ENCODE measurements at places on chromosomes 1 and 21. TPM values are rescaled to one million over a fixed set of nuclear protein-coding genes. Genes with fewer than 3 reads are reported as not detected.

The PHF13 gene
- total RNA-seq = 20.0 TPM

The ITGB2 gene
- 0.12 TPM for total RNA-seq

The C1orf87 gene
- not detected for total RNA-seq

The CFHR3 gene
- total RNA-seq = not detected

The HES4 gene
- 1.4 TPM for total RNA-seq

The CTSE gene
- total RNA-seq = not detected

The AGPAT3 gene
- total RNA-seq = 24.3 TPM

The TCHHL1 gene
- not detected for total RNA-seq

The RBM15 gene
- 9.2 TPM for total RNA-seq

The MATN1 gene
- total RNA-seq = under 0.01 TPM

The GJB4 gene
- not detected for total RNA-seq
